ENCODE measurements at places on chromosomes 4 and X.

- peaks cover 3% of the 10 kb centered on the region for H3K27me3 ChIP-seq
- H3K27ac ChIP-seq: no peak overlapping the region
- DNase-seq: no peak
- H3K4me3 ChIP-seq: no peak overlapping the region
- no peaks in the 10 kb centered on the region for H3K4me1 ChIP-seq
- no peaks in the 10 kb centered on the region for H3K36me3 ChIP-seq
Measured at GRCh38 chr4:13921805-13922204, 294.3 kb upstream of the BOD1L1 start.

- H3K4me3 ChIP-seq: no peak overlapping the region
- no peaks in the 10 kb centered on the region for H3K4me1 ChIP-seq
- H3K27ac ChIP-seq: no peak overlapping the region
Measured at GRCh38 chr4:103118166-103118565, 18.5 kb upstream of the BDH2 start.

- H3K36me3 ChIP-seq: no peaks in the 10 kb centered on the region
- no peaks in the 10 kb centered on the region for H3K4me1 ChIP-seq
- H3K4me3 ChIP-seq: no peak overlapping the region
- no peak overlapping the region for H3K27ac ChIP-seq
- H3K27me3 ChIP-seq: peaks cover 16% of the 10 kb centered on the region
- no peak for DNase-seq
Measured at GRCh38 chr4:153825126-153825525, 36.2 kb upstream of the SFRP2 start.

DNA sequence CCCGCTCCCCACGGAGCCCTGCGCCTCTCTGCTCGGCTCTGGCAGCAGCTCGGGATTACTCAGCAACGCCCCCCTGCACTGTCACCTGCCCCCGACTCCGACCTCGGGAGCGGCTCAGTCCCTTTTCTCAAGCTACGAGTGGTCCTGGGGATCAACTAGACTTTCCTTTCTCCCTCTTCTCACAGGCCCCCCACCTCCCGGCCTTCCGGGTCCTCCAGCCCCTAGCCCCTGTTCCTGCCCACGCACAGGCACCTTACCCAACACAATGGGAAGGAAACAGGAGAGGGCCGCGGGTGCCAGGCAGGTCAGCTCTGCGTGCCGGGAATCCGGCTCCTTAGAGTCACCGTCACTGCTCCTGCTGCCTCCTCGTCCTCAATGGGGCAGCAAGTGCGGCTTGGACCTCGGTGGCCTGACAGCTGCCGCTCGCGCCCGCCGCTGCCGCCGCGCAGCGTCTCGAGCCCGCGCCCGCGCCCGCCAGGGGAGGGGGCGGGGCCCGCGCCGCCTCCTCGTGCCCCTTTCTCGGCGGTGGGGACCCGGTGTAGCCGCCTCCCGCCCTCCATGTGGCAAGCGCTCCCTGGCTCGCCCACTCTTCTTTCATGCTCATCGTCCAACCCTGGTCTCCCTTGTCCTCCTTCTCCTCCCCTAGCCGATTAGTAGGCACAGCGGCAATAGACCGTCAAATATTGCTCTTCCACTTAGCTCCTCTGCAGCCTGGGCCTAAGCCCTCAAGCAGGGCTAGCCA is at the start of gene RAB9B:
Gene RAB9B (minus strand): TSS at position 455 of the 742 bp plus-strand sequence. CDS start 6,473 bp downstream, outside the sequence.
- H3K4me3 ChIP-seq: peak within 1 kb of the TSS; percentile 71
- peaks cover 6% of the 10 kb centered on the region for H3K4me1 ChIP-seq
- H3K27me3 ChIP-seq: no peaks in the 10 kb centered on the region
- H3K27ac ChIP-seq: peak within 1 kb of the TSS; percentile 72
- no peaks in the 10 kb centered on the region for H3K36me3 ChIP-seq

- H3K4me3 ChIP-seq: no peak overlapping the region
- no peak overlapping the region for H3K27ac ChIP-seq
- no peaks in the 10 kb centered on the region for H3K36me3 ChIP-seq
- no peaks in the 10 kb centered on the region for H3K27me3 ChIP-seq
- no peaks in the 10 kb centered on the region for H3K4me1 ChIP-seq
Measured at GRCh38 chrX:10450229-10450958, 170.0 kb downstream of the MID1 start.

GRCh38 chr4:173379929-173380328 is 9.2 kb downstream of the SAP30 start:
- H3K36me3 ChIP-seq: peaks cover 7% of the 10 kb centered on the region
- DNase-seq: no peak
- no peaks in the 10 kb centered on the region for H3K4me1 ChIP-seq
- H3K27ac ChIP-seq: no peak overlapping the region
- no peak overlapping the region for H3K4me3 ChIP-seq

DNA sequence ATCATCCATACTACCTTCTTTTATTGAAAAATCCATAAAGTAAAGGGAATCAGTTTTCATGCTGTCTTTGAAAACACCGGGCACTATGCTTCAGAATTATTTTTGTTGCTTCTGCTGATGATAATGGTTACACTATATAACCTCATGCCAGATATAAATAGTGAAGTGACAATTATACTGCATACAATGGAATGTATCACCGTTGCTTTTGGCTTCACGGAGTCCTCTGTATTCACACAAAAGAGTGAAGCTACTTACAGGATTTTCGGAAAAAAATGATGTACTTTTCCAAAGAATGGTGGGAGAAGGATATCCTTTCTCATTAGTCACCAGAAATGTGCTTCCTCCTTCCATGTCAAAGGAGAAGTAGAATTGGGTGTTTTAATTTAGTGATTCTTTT is 159.1 kb upstream of the PITX2 start:
- H3K27me3 ChIP-seq: peaks cover 2% of the 10 kb centered on the region
- no peak overlapping the region for H3K4me3 ChIP-seq
- DNase-seq: no peak
- H3K4me1 ChIP-seq: no peaks in the 10 kb centered on the region
- no peak overlapping the region for H3K27ac ChIP-seq
- H3K36me3 ChIP-seq: no peaks in the 10 kb centered on the region

- H3K36me3 ChIP-seq: no peaks in the 10 kb centered on the region
- no peak overlapping the region for H3K4me3 ChIP-seq
- H3K4me1 ChIP-seq: no peaks in the 10 kb centered on the region
Measured at GRCh38 chrX:36543499-36543898, 464.7 kb upstream of the FAM47C start.

- no peaks in the 10 kb centered on the region for H3K36me3 ChIP-seq
- H3K4me3 ChIP-seq: no peak overlapping the region
- peaks cover 4% of the 10 kb centered on the region for H3K27me3 ChIP-seq
- no peak for DNase-seq
Measured at GRCh38 chr4:5958199-5958735, 60.0 kb downstream of the C4orf50 start.

DNA sequence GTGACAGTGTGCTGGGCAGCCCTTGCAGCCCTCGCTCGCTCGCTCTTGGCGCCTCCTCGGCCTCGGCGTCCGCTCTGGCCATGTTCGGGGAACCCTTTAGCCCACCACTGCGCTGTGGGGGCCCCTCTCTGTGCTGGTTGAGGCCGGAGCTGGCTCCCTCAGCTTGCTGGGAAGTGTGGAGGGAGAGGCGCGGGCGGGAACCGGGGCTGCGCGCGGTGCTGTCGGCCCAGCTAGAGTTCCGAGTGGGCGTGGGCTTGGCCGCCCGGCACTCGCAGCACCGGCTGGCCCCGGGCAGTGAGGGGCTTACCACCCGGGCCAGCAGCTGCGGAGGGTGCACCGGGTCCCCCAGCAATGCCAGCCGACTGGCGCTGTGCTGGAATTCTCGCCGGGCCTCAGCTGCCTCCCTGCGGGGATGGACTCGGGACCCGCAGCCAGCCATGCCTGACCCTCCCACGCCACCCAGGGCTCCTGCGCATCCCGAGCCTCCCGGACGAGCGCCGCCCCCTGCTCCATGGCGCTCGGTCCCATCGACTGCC is 770.1 kb upstream of the GALNTL6 start:
- DNase-seq: no peak
- H3K4me1 ChIP-seq: no peaks in the 10 kb centered on the region
- no peak overlapping the region for H3K27ac ChIP-seq
- no peaks in the 10 kb centered on the region for H3K27me3 ChIP-seq

DNA sequence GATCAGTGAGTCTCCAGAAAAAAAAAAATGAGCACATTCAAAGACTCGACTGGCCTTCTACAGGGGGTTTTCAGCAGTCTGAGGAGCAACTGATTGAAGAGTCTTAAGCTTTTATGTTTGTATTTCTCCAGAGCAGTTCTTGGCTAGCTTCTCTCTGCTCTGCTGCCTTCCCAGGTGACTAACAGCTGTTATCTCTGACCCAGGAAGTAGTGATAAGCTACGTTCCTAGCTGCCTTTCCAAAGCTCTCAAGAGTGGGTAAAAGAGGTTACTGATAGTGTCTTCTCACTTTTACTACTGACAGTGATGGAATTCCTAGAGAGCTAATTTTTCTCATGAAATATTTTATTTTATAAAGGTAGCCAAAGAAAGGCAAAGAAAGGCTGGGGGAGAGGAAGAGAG is 66.6 kb downstream of the ENOX2 start:
- DNase-seq: no peak
- no peak overlapping the region for H3K4me3 ChIP-seq
- H3K36me3 ChIP-seq: peaks cover 2% of the 10 kb centered on the region
- H3K27me3 ChIP-seq: no peaks in the 10 kb centered on the region

DNA sequence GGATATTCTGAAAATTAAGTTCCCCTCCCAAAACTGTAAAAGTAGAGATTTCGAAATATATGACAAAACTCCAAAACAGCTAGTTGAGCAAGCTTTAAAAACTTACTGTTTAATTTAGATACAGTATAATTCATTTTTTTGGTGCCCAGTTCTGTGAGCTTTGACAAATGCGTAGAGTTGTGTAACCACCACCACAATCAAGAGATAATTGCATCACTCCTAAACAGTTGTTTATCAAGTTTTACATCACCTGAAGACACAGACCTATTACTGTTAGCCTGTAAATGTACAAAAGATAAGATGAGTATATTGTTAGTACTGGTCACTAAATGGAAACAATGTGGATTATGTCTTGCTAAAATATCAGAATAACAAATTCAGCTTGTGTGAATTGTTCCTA is 62.3 kb downstream of the ALG13 start:
- no peak overlapping the region for H3K27ac ChIP-seq
- DNase-seq: no peak
- no peak overlapping the region for H3K4me3 ChIP-seq
- no peaks in the 10 kb centered on the region for H3K4me1 ChIP-seq
- no peaks in the 10 kb centered on the region for H3K27me3 ChIP-seq

GRCh38 chrX:26376037-26376708 is 160.2 kb downstream of the MAGEB5 start:
- H3K27ac ChIP-seq: no peak overlapping the region
- H3K36me3 ChIP-seq: no peaks in the 10 kb centered on the region
- DNase-seq: no peak
- no peaks in the 10 kb centered on the region for H3K27me3 ChIP-seq

DNA sequence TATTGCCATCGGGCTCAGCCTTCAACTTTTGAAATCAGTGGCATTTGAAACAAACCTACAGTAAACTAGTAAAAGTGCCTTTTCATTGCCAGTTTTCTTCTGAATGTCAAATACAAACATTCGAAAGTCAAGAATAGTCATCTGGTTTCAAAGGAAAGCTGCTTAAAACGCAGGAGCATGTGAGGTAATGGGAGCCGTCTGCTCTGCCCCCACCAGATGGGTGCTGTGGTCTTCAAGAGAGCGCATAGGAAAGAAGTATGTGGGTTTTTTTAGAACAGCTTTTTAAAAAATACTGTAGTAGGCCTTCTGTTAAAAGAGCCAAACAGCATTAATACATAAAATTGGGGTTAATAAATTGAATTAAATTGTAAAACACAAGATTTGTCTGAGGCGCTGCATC is 88.6 kb downstream of the STOX2 start:
- H3K27ac ChIP-seq: no peak overlapping the region
- H3K36me3 ChIP-seq: no peaks in the 10 kb centered on the region

DNA sequence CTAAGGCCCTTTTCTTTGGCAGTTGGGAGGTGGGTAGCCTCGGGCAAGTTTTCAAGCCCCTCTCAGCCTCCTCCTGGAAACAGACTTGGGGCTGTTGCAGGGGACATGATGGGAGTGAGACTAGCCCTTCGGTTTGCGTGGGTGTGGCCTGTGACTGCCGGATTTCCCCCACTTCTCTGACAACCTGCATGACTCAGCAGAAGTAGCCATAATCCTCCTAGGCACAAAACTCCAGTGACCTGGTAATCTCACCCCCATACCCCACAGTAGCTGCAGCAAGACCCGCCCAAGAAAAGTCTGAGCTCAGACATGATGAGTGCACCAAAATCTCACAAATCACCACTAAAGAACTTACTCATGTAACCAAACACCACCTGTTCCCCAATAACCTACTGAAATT is 433.7 kb upstream of the AMOT start:
- no peaks in the 10 kb centered on the region for H3K27me3 ChIP-seq
- H3K4me1 ChIP-seq: no peaks in the 10 kb centered on the region
- no peak overlapping the region for H3K4me3 ChIP-seq
- H3K36me3 ChIP-seq: no peaks in the 10 kb centered on the region
- H3K27ac ChIP-seq: no peak overlapping the region

- peak overlapping the region; percentile 93 for H3K27ac ChIP-seq
- peak; percentile 77 for DNase-seq
- H3K27me3 ChIP-seq: no peaks in the 10 kb centered on the region
- H3K4me1 ChIP-seq: peaks cover 42% of the 10 kb centered on the region
Measured at GRCh38 chrX:24014388-24015018, 12.5 kb downstream of the KLHL15 start.

- no peaks in the 10 kb centered on the region for H3K36me3 ChIP-seq
- no peaks in the 10 kb centered on the region for H3K27me3 ChIP-seq
- no peak overlapping the region for H3K27ac ChIP-seq
- DNase-seq: no peak
- no peak overlapping the region for H3K4me3 ChIP-seq
Measured at GRCh38 chrX:28757290-28757689, 170.0 kb downstream of the IL1RAPL1 start.

GRCh38 chrX:149298111-149298510 is 207.0 kb downstream of the IDS start:
- DNase-seq: no peak
- no peak overlapping the region for H3K27ac ChIP-seq
- no peaks in the 10 kb centered on the region for H3K27me3 ChIP-seq
- no peaks in the 10 kb centered on the region for H3K36me3 ChIP-seq

DNA sequence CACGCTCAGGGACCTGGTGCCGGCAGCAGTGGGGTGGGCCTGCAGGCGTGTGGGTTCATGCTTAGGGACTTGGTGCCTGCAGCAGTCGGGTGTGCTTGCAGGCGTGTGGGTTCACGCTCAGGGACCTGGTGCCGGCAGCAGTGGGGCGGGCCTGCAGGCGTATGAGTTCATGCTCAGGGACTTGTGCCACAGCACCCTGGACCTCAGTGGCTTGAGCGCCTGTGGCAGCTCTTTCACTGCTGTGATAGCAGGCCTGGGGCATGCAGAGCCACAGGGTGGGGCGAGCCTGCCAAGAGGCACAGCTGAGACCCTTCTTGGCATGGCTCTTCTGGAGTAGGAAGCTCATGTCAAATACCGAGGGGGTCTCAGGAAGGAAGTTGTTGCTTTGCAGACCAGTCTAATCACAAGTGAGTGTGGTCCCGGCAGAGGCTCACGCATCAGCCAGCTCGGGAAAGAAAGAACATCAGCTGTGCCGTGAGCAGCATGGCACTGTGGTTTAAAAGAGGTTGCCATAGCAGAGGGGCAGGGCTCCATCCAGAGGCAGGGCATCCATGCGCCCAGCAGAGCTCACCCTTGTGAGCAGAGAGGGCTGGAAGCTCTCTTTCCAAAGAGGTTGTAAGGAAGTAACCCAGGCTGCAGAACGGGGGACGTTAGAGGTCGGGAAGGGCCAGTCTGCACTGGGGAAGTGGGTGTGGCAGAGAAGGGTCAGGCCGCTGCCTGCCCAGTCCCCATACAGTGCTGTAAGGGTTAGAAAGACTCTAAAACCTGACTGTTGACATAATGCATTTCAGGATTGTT is 21.1 kb downstream of the PIGG start:
- no peak for DNase-seq
- H3K36me3 ChIP-seq: peaks cover 52% of the 10 kb centered on the region
- no peaks in the 10 kb centered on the region for H3K4me1 ChIP-seq
- H3K27me3 ChIP-seq: no peaks in the 10 kb centered on the region
- H3K27ac ChIP-seq: no peak overlapping the region

All from activated CD4-positive, alpha-beta T cell treated with anti-CD3 and anti-CD28 coated beads for 36 hours (primary cell).